ENCODE measurements at places on chromosomes 1 and 21.

DNA sequence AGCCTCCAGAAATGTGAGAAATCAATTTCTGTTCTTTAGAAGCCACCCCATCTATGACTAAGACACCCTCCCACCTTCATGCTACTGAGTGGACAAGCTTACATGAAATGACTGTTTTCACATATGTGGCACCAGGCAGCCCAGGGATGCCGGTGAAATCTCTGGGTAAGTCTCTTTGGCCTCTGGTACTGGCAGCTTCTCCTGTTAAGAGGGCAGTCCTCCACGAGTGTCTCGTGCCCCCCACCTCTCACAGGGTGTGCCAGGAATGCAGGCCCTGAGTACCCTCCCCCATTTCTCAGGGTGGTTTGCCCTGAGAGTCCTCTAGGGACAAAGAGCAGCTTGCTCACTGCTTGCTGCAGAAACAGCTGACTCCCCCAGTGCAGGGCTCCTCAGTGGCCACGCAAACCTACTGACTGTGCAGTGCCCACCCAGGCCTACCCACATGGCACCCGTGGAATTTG lies 3.2 kb upstream of the PRXL2B start:
- no peak for DNase-seq

DNA sequence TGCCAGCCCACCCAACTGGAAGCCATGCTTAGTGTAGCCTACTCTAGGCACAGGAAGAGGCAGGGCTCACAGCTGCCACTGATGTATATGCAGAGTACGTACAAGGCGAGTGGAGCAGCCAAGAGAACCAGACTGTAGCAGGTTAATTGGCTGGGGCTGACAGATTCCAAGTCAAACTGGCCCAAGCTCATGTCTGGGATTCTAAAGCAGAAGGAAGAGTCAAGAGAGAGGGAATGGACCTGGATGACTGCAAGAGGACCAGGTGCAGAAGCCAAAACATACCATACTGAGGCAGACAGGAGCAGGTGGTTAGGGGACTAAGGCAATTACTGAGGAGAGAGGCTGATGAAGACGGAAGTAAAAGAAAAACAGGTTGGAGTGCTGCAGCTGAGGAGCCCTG lies 51.3 kb upstream of the LRRN2 start:
- no peak for DNase-seq

DNA sequence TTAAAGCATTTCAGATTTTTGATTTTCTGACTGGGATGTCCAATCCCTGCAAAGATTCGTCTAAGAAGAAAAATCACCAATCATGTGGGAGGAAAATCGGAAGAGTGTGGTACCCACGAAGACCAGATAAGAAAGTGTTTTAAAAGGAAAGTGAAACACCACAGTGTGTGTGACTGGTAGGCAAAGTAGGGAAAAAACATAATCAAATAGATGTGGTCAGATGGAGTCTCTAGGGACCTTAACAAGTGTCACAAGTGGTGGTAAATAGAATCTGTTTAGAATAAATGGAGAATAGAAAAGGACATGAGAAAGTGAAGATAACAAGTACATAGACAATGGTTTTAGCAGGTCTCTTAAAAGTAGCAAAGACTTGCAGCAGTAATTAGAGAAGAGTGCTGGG lies 154.6 kb downstream of the SLC30A10 start:
- DNase-seq: no peak

GRCh38 chr21:28325618-28326017 lies 667.1 kb downstream of the LTN1 start:
- DNase-seq: no peak

DNA sequence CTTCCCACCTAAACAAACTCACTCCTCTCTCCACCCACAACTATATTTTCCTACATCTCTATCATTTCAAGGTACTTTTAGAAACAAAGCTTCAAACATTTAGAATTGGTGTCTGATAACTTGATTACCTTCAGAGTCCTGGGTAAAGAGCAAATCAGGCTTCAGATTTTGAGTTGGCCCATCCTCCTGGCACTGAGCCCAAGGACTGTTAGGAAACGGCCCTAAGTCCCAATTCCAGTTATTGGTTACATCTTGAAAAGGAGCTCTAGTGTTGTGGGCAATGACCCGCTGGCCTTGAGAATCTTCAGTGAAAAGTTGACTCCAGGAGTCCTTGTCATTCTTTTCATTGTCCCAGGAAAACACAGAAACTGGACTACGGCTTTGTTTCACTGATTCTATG lies 15.1 kb downstream of the MTFR1L start:
- DNase-seq: no peak

GRCh38 chr1:14826731-14827326 lies 228.3 kb downstream of the KAZN start:
- no peak for DNase-seq

Data from SW480 (cell line).